ENCODE measurements at places on chromosomes 5 and 9.

DNA sequence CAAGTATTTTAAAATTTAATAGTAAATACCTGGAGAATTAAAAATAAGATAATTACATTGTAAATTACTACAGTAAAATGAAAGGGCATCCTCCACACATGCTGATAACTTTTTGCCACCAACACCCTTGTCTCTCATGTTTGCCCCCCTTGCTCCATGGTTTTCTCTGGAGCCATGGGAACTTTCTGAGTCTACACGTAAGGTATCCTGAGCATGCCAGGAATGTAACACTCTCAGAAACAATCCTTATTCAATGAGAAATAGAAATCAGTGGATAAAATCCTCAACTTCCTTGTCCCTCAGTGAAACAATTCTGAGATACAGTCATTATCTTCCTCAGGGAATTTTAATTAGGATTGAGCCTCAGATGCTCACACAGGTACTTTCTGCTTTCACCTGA, 108.9 kb downstream of the IZUMO3 start:
- DNase-seq, result no peak

DNA sequence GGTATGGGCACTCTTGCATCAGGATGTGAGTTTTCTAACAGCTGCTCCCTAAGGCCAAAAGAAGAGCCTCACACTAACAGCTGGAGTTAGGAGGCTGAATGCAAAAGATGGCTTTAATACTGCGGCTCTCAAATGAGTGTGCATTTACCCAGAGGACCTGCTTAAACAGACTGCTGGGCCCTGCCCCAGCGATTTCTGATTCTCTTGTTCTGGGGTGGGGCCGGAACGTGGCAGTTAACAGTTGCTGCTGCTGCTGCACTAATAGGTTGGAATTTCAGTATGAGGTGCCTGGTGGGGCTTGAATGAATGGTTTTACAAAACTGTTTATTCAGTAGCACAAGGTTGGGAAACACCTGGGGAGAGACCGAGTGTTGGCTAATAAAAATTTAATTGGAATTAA, 26.1 kb downstream of the HMGCR start:
- DNase-seq, result no peak

- DNase-seq, result no peak
Measured at GRCh38 chr5:123124859-123125595, 36.0 kb downstream of the PRDM6 start.

GRCh38 chr5:14954616-14955343, 83.2 kb upstream of the ANKH start:
- no peak for DNase-seq

DNA sequence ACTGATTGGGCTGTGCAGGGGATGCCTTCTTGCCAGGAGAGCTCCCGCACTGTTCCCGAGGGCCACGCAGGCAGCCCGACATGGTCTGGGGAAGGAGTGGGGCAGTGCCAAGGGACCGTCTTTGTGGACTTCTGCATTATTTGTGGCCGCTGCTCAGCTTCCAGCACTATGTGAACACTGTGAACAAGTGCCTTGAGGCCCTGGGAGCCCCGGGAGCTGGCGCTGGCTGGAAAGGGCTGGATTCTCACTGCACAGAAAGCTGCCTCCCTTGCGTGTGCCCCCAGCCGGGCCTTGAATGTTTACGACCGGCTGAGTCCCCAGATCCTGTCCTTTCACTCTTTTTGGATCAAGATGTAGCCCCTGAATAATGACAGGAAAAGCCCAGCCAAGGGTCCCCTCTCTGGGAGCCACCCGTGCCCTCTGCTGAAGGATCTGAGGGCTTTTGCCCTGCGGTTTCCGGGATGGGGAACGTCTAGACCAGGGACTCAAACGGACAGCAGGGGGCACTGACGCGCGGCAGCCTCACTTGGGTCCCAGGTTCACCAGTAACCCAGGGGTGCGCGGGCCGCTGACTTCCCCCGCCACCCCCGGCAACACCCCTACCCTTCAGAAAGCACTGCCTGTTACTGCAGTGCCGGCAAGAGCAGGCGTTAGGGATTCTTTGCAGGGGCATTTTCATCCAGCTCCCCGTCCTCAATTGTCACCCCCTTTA, 98.9 kb upstream of the FCN2 start:
- DNase-seq, result no peak

DNA sequence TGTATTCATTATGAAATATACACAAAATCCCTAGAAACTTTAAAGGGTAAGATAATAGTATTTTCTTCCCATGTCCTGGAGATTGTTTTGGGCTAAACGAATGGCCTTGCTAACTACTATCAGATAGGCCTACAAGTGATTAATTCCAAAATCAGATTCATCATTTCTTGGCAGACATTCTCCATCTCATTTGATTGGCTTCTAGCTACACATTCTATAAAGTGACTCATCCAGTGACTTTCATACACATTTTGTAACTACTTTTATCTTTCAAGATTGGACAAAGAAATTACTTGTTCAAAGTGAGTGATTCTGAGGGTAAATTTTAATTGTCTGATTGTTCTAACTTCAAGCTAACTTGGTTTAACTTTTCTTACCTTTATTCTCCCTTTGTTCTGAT, 93.3 kb downstream of the RAPGEF6 start:
- no peak for DNase-seq

DNA sequence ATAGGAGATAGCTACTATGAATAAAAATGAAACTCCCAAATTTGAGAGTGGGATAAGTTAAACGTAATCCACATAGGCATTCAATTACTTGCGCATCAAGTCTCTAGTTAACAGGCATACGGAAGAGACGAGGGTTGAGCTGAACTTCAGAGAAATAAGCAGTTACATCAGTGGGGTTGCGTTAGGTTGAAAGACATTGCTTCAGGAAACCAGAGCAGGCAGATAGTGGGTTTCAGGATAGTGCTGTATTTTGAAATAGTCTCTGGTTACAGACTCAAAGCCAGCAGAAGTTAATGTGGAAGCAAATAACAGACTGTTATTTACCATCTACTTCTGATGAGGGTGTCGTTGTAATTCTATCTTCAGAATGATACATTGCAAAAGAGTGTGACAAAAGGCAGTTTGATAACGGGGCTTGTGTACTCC, 533.4 kb downstream of the PDE4D start:
- no peak for DNase-seq

GRCh38 chr5:80215523-80215922, 40.3 kb downstream of the SERINC5 start:
- DNase-seq, result no peak

DNA sequence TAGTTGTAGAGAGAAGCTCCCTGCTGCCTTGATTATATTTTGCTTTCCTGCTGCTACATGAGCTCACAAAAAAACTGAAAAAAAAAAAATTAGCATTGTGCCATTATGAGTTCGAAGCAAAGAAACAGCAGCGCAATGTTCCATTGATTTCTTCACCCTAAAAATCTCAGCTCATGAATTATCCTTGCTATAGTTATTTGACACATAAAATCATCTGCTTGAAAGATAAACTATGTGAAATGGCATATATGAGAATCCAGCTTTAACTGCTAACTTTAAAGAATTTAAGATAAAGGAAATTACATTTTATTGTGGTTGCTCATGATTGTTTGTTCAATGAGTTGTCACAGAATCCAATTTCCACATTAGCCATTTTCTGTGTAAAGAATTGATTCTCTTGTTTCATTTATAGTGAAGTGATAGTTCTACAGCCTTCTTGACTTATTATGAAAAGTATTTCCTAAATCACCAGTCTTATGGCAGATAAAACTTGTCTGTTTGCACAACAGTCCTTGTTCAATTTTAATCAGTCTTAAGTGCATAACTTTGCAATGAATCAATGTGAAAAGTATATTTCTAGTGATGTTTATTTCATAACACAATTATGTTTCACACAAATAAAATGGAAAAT, 1275.0 kb upstream of the CDH9 start:
- no peak for DNase-seq

GRCh38 chr9:75184471-75184870, 96.2 kb downstream of the OSTF1 start:
- DNase-seq, result no peak

DNA sequence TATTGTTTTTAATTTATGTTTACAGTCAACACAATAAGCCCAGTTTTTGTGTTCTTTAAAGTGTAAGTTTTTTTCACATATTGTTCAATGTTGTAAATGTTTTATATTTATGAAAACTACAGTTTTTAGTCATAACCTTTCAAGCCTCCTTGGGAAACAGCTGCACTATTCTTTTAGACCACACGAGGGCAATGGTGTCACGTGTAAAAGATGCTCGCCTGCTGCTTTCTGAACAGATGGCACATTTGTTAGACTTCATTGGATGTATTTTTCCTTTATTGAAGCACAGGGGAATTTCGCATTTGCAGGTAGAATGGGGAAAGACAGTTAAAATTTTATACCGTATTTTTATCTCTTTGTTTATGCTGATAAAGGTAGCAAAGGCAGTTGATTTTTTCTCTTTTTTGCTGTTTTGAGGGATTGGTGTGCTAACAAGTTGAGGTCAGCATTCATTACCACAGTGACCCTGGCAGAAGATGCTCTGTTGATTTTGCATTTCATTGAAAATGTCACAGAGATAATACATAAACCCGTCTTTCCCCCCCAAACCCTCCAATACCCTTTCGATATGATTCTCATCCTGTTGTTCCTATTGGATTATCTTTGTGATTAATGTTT, 59.0 kb downstream of the MAT2B start:
- DNase-seq, result peak; percentile 27

GRCh38 chr5:139051392-139051791, 146.8 kb downstream of the SIL1 start:
- no peak for DNase-seq

DNA sequence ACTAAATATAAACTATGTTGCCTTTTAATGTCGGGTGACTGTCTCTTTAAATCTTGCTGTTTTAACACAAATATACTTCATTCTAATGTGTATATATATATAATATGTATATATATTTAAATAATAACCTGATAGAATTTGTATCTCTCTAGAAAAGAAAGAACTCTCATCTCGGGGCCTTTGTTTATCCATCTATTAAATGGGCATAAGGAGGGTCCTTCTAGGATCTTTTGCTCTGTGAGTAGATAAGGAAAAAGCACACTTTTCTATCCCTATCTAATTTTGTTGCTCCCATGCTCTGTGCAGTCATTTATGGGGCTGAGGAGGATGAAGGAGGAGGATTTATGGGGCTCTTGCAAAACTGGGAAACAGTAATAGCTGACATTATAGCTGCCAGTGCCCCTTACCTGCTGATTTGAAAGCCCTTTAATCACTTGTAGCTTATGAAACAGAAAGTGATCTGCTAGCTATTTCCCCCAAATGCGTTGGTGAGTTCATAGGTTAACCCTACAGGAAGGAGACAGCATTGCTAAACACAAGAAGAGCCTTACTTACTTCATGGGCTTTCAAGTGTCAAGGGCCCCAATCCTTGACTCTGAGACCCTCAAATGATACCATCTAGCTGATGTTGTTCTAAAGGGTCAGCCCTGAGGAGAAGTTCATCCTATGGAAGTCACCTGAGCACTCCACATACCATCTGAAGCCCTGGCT, 5.8 kb upstream of the PPARGC1B start:
- no peak for DNase-seq

GRCh38 chr5:111553868-111554267, 41.5 kb upstream of the STARD4 start:
- no peak for DNase-seq

- no peak for DNase-seq
Measured at GRCh38 chr9:76962732-76963131, 56.7 kb upstream of the FOXB2 start.

GRCh38 chr9:91886414-91887076, 63.5 kb downstream of the ROR2 start:
- no peak for DNase-seq

GRCh38 chr9:88657893-88658292, 122.9 kb downstream of the NXNL2 start:
- DNase-seq, result no peak

DNA sequence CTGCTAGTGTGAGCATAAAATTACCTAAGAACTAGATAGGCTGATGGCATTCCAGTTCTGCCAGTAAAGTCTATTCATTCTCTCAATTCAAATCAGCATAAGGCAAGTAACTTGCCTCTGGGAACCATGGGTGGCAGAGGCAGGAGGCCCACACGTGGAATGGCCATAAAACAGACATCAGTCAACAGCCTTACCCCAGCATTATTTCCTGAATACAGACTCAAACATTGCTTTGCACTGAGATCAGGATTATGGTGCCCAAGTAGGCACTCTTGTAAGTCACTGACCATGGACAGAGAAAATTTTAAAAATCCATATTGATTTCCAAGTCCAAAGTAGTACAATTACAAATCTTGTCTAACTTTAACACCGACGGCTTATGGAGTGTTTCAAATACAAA, 157.7 kb downstream of the NR2F1-AS1 start:
- no peak for DNase-seq

DNA sequence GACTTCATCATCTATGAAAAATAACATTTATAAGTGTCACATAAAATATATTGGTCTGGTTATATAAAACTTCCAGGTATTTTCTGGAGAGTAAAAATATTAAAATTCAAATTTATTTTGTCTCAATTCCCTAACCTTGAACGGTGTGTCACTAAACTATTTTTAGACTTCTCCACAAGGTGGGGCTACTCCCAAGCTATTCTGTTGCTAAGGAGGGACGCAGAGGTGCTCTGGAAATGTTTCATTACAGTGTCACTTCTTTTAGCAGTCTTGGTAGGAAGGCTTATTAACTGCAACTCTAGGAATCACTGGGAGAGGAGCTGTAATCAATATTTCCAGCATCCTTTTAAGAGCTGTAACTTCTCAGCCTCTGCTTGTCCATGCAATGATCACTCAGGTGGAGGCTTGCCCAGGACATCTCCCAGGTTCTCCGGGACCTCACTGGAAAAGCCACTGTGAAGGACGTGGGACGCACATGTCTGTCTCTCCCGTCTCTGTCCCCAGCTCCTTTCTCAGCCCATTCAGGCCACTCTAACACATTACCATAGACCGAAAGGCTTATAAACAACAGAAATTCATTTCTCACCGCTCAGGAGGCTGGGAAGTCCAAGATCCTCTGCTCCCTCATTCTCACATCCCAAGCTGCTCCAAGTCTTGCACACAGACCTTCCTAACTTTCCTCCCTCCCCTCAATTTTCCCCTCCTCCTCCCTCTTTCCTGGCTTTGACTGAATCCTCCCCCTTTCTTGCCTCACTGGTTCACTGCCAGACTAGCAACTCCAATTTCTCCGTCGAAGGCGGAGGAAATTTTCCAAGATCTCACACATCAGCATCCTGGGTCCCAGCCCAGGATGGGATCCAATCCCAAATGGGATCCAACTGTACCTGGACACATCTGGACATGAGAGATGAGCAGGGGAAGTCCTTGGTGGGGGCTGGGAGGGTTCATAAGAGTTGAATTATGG, 32.7 kb upstream of the DNAH5 start:
- no peak for DNase-seq

- DNase-seq, result no peak
Measured at GRCh38 chr5:119332978-119333401, 22.8 kb upstream of the TNFAIP8 start.

DNA sequence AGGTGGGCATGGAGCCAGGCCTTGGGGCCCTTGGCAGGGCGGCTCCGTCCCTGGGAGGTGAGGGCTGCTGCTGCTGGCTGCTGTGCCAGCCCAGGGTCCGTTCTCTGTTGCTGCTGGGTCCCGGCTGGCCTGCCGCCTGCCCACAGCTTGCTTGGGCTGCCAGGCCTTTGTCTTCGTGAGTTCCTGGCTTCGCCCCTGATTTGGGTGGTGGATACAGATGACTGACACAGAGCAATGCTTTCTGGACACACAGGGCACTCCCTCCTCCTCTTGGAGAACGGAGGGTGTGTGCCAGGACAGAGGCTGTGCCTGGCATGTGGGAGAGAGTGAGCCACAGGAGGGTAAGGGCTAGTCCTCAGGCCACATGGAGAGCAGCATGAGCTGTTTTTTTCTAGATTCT, 166.1 kb downstream of the MACROH2A1 start:
- no peak for DNase-seq
